ENCODE measurements at places on chromosomes 16 and 17.
A peak's percentile ranks its signal among the peaks of the same experiment; 100 is the strongest.

DNA sequence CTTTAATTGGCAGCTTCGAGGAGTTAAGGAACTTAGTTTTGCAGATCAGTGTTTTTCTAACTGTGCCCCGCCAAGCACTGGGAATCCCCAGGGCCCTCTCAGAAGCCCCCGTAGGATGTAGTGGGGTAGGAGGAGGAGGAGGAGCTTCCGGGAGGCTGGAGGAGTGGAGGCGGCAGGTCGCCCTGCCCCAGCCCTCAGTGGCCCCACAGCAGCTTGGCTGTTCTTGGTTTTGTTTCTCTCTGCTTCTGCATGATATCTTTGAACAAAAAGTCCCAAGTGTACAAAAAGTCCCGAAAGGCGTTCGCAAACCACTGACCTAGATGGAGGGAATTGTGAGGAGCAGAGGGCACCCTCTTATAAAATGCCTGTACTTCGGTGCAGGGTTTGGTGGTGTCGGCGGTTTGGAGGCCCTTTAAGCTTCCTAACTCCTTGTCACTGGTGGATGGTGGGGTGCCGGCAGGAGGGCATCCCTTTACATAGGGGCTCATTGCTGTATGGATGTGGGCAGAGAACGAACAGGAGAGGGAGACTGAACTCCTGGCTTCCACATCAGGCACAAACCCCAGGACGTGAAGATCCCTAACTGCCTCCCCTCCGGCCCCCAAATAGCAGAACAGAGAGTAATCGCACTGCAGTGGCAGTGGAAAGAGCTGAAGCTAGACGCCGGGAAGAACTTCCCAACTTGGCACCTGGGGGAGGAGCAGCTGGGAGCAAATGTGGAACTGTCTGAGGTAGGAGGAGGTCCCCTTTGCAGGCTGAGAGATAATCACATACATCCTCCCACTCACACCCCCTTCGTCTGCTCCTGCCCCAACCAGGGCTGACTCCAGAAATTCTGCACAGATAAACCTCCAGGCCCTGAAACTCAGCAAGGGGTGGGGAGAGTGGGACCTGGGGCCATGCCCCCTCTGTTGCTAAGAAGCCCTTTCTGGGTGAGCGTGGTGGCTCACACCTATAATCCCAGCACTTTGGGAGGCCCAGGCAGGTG, 20.1 kb downstream of the EPOP start:
- DNase-seq: no peak

GRCh38 chr16:72646615-72647014, 401.3 kb downstream of the ZFHX3 start:
- no peak for DNase-seq

- DNase-seq: no peak
Observed at GRCh38 chr17:77358801-77359200, 218.0 kb downstream of the SEC14L1 start.

GRCh38 chr17:55567240-55568214, 56.3 kb upstream of the SMIM36 start:
- DNase-seq: no peak

DNA sequence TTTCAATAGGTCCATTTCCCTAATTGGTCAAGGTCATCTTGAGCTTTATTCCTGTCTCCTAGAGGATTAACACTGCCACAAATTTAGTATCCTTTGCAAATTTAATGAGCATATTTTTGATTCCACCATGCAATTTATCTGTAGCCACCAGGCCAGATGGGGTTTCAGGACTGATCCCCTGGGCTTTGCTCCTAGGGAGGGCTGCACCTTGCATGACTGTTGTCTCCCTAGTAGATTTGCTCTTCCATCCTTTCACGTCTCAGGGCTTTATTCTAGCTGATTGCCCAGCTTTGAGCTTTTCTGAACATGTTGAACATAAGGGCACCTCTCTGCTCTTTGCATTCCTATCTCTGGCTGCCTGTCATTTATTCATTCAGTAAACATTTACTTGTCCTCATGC, 7.7 kb upstream of the KCNH6 start:
- DNase-seq: no peak

DNA sequence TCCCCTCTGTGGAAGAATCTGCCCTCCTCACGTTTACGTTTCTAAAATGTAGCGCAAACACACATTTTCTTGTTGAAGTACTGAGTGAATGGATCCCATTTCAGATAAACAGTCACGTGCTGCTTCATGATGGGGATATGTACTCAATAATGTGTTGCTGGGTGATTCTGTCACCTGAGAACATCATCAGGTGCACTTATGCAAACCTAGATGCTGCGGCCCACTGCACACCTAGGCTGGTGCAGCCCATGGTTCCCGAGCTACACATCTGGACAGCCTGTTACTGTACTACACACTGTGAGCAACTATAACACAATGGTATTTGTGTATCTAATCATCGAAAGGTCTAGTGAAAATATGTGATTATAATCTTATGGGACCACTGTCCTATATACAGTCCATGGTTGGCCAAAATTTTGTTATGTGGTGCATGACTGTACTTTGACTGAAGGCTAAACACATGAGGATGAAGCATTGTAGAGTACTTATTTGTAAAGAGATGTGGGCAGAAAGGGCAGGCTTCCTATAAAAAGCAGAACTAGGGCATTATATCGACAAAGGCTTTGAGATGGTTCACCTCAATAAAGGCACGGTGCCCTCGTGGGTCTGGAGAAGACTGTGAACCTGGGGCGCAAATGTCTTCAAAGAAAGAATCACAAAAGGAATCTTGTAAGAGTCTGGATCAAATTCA, 26.3 kb downstream of the MARF1 start:
- no peak for DNase-seq

DNA sequence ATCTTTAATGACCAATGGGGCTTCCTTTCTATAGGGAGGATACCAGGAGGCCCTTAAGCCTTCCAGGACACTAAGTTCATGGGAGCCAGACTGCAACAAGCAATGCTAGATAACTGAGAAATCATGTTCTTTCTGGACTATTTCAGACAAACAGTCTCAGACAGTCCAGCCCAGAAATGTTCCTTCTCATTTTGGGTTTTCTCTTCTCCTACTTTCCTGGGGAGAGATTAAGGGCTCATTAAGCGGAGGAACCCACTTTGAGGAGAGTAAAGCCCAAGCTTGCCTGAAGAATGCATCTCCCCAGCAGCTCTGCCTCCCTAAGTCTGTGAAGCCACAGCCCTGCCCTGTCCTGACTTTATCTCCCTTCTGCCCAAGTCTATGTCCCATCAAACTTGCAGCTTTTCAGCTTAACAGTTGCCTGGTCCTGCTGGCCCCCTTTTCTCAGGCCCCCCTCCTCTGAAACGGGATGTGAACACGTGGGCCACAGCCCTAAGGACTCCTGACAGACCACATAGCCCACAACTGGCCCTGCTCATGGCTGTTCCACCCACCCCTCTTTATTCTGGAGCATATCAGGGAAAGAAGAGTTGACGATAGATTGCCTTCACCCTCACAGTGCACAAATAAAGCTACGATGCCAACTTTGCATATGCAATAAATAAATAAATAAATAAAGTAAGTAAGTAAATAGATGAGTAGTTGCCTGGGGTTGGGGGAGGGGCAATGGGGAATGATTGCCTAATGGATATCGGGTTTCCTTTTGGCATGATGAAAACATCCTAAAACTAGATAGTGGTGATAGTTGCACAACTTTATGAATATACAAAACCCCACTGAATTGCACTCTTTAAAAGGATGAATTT, 111.0 kb downstream of the N4BP1 start:
- no peak for DNase-seq

DNA sequence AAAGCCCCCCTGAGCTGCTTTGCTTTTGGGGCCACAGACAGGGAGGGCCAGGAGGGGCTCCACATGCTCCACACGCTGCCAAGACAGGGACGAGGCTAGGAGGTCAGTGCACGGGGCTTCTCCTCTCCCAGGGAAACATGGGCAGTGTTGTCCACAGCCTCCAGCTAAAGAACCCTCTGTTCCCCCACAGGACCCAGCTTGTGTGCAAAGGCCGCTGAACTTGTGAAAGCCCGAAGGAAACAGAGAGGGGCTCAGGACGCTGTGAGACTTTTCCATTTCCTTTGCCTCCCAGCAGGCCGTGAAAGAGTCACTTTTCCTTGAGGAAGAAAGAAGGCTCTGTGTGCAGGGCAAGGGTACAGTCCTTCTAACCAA, 9.7 kb downstream of the CDRT4 start:
- no peak for DNase-seq

DNA sequence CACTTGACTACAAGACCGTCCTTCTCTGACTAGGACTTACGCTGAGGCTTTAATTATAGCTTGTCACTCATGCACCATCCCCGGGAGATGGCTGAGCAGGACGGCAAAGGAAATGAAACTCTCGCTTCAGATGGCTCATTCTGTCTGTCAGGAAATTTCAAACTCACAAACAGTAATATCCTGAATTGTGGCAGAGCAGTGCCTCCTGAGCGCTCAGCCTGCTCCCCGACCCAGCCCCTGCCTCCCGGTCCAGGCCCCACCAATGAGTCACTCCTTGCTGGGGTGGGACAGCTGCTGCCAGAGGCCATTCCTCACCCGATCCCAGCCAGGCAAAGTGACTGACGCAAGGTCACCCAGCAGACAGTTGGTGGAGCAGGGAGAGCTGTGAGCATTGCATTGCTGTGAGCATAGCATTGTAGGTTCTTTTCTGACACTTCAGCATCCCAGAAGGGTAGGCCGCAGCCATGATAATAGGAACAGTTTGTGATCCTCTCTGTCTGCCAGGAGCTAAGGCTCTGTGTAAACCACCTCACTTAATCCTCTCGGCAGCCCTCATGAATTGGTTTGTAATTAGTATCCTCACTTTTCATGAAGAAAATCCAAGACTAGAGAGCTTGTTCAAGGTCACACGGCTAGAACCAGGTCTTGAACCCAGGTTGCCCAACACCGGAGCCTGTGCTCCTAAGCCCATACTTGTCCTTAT, 20.9 kb downstream of the CCDC182 start:
- no peak for DNase-seq

GRCh38 chr16:73543970-73544599, 496.2 kb upstream of the ZFHX3 start:
- DNase-seq: no peak

DNA sequence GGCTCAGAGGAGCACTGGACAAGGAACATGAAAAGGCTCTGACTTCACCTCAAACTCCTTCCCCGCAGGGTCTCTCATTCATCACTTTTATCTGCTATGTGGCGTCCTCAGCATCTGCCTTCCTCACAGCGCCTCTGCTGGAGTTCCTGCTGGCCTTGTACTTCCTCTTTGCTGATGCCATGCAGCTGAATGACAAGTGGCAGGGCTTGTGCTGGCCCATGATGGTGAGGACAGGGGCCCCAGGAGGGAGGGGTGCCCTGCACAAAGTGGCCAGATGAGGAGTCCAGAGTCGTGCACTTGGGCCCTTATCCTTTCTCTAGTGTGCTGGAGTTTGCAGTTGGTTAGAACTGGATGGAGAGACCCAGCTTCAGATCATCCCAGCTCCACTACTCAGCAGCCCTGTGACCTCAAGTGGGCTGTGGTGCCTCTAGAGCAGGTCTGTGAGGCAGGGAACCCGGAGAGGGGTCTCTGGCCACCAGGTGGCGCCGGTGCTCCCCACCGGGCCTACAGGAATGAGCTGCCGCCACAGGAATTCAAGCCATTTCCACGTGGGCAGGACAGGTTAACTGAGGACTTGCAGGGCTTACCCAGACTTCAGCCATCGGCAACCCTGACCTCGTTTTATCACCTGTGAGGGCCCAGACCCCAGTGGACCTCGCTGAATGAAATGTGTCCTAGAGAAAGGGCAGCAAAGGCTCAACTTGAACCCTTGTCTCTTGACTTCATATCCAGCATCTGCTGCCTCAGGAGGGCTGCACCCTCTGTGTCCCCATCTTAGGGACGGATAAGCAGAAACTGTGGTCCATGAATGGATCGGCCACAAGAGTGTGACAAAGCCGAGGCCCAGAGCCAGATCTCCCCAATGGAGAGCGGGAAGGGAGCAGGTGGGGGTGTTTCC, 4.0 kb downstream of the CMTM3 start:
- peak; percentile 86 for DNase-seq

GRCh38 chr16:16144416-16144815, 78.9 kb downstream of the ABCC6 start:
- DNase-seq: no peak

DNA sequence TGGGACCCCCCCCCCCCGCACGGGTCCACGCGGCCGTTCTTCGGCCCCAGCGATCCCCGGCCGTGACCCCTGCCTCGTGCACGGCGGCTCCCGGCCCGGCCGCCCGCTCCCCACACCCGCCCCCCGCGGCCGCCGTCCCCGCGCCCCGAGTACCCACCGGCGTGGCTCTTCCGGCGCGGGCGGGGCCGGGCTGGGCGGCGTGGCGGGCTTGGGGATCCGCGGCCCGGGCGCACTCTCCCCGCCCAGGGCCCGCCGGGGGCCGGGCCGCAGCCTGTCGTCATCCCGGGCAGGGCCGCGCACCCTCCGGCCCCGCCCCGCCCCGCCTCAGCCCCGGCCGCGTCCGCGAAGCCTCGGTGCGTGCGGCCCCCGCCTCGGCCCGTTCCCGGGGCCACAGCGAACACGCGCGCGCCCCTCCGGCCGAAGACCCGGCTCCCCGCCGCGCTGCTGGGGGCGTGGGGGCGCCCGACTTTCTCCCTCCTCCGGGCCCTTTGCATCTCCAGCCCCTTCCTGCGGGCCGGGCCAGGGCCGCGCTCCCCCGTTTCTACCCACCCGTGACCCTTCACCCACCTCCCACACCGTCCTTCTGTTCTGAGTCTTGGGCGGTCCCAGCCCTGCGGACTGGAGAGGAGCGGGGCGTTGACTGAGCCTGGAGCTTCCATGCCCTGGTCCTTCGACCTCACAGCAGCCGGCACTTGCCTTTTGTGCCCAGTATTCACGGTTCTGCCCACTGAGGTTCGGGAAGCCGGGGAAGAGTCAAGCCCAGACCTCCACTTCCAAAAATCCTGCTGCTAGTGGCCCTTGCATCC, 840 bp downstream of the MYO1C start:
- DNase-seq: peak; percentile 56
